Fibroblast of skin of right biceps (primary cell): ENCODE measurements at places on chromosomes 7 and 10.

DNA sequence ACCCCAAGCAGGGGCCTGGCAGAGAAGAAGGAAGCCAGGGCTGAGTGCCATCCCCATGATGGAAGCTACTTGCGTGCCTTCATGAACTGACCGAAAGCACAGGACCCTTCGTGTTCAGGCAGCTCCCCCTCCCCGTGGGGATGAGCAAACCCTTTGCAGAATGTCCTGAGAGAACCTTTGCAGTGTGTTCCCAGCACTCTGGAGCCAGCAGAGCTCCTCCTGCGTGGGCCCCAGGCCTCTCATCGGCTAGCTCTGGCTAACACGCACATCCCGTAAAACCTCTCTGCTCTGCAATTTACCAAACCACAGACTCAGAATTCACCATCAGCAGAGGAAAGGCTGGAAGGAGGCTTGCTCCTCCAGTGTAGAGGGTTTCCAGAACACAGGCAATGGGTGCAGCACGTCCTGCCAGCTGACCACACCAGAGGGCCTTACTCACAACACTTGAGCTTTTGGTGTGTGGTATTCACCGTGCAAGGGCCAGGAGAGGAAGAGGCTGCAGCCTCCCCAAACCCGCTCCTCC lies 3.1 kb downstream of the SH3PXD2A start:
- peak; percentile 54 for DNase-seq

DNA sequence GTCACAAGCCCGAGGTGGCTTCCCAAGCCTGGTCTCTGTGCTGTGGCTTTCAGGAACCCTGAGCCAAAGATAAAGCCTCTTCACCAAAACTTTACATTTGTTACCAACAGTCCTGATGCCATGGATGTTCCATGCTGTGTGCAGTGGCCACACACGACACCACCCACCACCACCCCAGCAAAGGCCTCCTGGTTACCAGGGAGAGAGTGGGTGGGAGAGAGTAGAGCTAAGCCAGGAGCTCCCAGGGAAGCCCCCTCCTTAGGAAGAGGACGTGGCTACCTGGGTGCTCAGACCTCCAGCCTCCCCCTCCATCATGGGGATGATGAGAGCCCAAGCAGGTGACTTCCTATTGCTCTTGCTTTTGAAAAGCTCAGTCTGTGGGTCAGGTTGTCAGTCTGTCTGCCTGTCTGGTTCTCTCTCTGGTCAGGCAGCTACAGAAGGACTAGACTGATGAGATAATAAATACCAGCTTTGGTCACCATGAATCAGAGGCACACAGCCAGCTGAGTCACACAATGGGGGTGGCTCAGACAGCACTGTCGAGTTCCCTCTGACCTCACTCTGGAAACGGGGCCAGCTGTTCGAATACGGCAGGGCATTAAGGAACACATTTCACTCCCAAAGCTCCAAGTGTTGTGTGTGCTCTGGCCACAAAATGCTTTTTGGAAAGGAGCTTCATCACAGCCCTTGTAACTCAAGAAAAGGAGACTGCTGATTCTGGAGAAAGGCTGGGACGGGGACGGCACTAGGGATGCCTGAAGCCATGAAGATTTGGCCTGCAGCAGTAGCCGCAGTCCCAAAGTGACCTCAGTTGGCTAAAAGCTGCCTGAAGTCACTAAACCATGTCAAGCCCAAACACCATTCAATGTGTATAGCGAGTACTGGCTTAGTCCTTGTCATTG lies 166.0 kb downstream of the FANK1 start:
- peak; percentile 99 for DNase-seq

GRCh38 chr10:102275343-102275742 lies 30.0 kb downstream of the GBF1 start:
- DNase-seq = no peak

GRCh38 chr7:157474685-157475084 lies 137.9 kb downstream of the DNAJB6 start:
- DNase-seq = no peak

DNA sequence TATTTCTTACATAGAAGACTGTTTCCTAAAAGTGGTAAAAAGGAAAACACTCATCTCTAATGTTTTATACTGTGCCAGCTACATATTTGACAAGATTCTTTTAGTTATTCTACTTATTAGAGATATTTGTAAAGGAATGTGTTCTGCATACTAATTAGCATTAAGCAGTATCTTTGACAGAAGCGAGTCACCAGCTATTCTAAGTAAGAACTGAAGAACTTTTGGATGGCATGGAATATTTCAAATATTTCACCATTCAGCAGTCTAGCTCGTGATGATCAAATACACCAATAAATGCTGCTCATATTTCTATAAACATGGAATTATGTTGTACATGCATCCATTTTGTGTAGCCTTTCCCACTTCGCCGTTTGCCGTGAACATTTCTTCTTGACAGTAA lies 241.6 kb upstream of the TCF7L2 start:
- peak; percentile 41 for DNase-seq

GRCh38 chr10:61099756-61100155 lies 155.8 kb upstream of the RHOBTB1 start:
- no peak for DNase-seq

DNA sequence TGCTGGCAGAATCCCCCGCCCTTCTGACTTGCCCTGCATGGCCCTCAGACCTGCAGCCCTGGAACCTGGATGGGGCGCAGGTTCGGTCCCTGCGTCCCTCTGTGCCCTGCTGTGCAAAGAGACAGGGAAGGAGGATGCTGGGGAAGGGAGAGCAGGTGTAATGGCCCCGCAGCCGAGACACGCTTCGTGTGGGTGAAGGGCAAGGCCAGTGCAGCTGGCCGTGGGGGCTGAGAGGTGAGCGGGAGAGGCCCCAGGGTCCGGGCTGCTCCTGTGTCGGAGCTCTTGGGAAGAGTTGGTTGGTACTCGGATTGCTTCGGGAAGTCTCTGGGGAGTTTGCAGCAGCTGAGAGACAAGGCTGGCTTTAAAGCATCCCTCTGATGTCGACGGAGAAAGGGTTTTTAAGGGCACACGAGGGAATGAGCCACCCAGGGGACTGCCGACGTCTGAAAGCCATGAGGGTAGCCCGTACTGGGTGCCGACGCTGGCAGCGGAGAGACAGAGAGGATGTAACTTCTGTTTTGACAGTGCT lies 6.5 kb downstream of the ELFN1 start:
- DNase-seq = no peak
